ENCODE measurements at places on chromosomes 1 and 21. TPM values are rescaled to one million over a fixed set of nuclear protein-coding genes. Genes with fewer than 3 reads are reported as not detected.

CTTNBP2NL gene
- 44.0 TPM for total RNA-seq

RHOU gene
- 1.2 TPM for total RNA-seq

ITLN2 gene
- total RNA-seq, result not detected

GRCh38 chr1:39159224-39160036, 45.1 kb upstream of the MACF1 start:
- peak; percentile 61 for DNase-seq

- no peak for DNase-seq
Observed at GRCh38 chr1:86542631-86543030, 4.2 kb upstream of the CLCA4 start.

DNA sequence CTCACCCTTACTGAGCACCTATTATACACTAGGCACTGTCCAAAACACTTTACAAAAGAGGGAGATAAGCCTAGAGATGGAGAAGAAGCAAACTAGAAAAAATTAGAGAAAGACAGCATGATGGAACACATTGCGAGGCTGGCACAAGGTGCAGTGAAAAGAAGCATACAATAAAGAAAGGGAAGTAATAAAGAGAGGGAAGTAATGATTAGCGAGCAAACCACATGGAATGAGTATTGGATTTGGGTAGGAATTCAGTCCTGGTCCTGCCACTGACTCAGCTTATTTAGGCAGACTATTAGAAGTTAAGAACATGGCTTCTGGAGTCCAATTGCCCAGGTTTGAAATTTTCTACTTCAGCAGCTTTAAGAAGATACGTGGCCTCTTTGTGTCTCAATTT, 32.6 kb upstream of the FNBP1L start:
- no peak for DNase-seq

GRCh38 chr1:212630158-212630900, 21.8 kb downstream of the ATF3 start:
- DNase-seq, result no peak

- DNase-seq, result no peak
Observed at GRCh38 chr1:221961532-221962292, 219.8 kb upstream of the DUSP10 start.

DNA sequence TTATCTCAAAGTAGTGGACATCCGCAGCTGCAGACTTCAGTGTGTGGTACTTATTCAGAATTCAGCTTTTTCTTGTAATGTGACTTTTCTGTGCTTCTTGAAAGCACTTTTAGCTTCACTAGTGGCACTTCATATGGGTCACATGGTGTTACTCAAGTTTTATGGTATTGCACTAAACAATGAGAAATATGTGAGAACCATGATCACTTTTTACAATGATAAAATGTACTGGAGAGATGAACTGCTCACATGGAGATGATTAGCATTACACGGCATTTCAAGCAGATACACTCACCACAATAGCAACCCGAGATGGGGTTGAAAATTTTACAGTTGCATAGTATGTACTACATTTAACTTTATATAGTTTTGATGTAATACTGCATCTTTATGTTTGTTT, 40.1 kb upstream of the GPR52 start:
- no peak for DNase-seq

DNA sequence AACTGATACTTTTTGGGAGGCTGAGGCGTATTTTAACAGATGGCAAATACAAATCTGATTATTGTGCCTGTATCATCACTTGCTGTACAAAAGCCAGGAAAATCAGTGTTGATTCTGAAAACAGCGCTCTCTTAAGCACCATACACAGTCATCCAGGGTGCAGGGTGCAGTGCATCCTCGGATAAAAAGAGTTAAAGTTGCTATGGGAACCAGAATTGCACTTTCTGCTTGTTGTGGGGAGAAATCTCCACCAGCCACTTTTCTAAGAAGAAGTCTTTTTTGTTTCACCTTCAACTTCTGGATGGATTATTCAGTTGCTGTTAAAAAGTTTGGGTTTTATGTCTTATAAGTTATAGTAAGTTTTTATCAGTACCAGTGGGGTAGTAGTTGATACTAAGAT, 3.8 kb downstream of the LAMC1 start:
- DNase-seq, result no peak

- DNase-seq, result no peak
Observed at GRCh38 chr1:60622486-60622885, 459.9 kb upstream of the NFIA start.

- no peak for DNase-seq
Observed at GRCh38 chr1:204338997-204339396, 20.7 kb downstream of the PLEKHA6 start.

GRCh38 chr1:184531296-184531695, 144.5 kb downstream of the C1orf21 start:
- no peak for DNase-seq

- DNase-seq, result no peak
Observed at GRCh38 chr21:34625030-34625593, 10.2 kb upstream of the RCAN1 start.

Data from glomerular endothelial cell (primary cell).